Putamen (tissue), 1 donor: ENCODE measurements at places on chromosomes 1 and 21.

DNA sequence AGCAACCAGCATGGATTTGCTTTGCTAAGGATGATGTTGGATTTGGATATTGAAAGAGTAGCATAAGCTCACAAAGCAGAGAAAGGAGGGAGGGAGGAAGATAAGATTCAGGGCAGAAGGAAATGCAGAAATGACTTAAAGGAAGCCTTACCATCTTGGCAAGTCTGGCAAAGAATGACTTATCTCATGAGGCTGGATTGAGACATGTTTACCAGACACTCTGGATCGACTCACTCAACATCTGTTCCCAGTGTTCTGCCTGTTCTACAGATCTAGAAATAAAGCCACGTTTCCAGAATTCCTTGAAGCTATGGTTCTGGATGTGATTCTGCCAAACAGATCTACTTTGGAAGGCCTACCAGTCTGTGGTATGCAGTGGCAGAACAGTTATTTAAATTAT is 38.8 kb upstream of the CTBS start:
- DNase-seq = no peak

DNA sequence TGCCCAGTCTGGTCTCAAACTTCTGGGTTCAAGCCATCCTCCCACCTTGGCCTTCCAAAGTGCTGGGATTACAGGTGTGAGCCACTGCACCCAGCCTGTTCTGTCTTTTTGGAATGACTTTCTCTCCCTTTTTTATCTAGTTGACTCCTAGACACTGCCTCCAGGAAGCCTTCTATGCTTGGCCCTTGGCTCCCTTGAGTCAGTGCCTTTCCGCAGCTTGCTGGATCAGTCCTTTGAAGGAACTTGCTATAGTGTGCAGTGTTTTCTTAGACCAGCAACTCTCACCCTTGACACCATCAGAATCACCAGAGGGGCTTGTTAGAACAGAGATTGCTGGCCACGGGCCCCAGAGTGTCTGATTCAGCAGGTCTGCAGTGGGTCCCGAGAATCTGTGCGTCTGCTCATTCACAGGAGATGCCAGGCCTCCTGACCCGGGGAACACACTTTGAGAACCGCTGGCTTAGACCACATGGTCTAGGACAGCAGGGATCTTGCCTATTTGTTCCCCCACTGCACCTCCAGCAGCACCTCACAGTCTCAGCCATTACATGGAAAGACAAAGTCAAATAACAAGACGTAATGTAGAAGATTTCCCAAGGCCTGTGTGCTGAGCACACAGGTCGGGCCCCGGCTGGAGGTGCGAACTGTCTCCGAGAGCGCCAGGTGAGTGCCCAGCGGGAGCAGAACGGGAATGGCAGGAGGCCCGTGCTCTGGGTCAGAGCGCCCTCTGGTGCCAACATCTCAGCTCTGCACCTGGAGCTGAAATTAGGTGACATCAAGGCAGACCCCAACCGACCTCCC is 27.4 kb upstream of the CTPS1 start:
- peak; percentile 52 for DNase-seq

- DNase-seq = no peak
Observed at GRCh38 chr1:214076708-214077065, 88.9 kb downstream of the PROX1 start.

GRCh38 chr21:34606621-34607020 is 8.3 kb downstream of the RCAN1 start:
- no peak for DNase-seq

- no peak for DNase-seq
Observed at GRCh38 chr1:47465605-47466004, 27.8 kb downstream of the FOXD2 start.

- no peak for DNase-seq
Observed at GRCh38 chr1:21233490-21233889, 56.8 kb downstream of the ECE1 start.

DNA sequence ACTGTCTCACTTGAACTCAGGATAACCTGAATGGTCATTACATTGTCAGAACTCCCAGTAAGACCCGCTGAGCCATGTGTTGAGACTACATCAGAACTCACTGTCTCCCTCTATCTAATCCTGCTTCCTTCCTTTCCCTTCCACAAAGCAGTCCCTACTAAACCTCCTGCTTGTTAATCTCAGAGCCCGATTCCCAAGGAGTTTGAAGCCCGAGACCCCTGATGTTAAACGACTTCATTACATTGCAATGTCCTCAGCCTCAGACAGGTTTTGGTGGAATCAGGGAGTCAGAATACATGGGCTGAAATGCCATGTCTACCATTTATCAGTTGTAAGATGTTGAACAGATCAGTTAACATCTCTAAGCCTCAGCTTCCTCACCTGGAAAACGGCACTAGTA is 682.4 kb downstream of the ADGRL2 start:
- DNase-seq = no peak

DNA sequence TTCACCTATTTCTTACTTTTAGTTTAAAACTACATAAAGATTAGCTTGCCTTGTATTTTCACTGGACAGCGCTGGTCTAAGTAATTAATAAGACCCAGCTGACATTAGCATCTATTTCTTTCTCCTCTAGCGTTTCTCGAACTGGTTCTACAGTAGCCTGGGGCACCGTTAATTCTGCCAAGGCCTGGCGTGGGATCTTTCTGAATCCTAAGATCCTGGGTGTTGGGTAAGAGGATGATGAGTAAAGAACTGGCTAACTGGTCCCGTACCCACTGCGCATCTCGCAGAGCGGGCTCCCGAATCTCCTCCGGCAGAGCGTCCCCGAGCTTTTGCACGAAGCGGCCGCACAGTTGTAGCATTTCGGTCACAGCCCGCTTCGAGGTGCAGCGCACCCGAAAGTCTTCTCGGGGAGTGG is 309 bp downstream of the NSL1 start:
- no peak for DNase-seq

GRCh38 chr1:184386312-184387068 is at the start of gene C1orf21:
TSS of gene C1orf21 (plus strand) at chr1:184387029. CDS start at chr1:184477510, 90,481 bp downstream.
- DNase-seq = peak; percentile 85

- DNase-seq = no peak
Observed at GRCh38 chr1:226133504-226134123, 52.9 kb downstream of the ACBD3 start.

GRCh38 chr21:32921632-32922230 is 104.0 kb upstream of the OLIG2 start:
- DNase-seq = no peak

- DNase-seq = peak; percentile 67
Observed at GRCh38 chr1:21573971-21574465, 64.8 kb downstream of the ALPL start.

DNA sequence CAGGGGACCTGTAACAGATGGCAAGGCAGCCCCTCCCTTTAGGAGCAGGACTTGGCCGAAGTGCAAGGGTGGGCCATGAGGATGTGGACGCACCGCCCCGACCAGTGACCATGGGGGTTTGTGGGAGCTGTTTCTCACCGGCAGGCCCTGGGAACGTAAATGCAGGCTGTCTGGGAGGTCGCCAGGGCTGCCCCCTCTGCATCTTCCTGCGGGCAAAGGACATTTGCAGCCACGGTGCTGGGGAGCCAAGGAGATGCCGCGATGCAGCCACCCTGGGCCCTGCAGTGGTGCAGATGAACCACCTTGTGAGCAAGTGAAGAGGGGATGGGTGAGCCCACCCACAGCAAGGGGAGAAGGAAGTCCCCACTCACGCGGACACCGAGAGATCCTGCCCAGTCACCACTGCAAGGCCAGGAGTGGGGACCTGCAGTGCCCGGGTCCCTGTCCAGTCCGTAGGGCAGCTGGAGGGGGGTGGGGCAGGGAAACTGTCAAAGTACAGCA is 121.1 kb downstream of the SIK1 start:
- no peak for DNase-seq
